ENCODE measurements at places on chromosomes 2 and 18.

- DNase-seq: peak; percentile 99
These were observed 79.7 kb upstream of the IGFBP5 start for GRCh38 chr2:216775043-216775453.

- DNase-seq: no peak
These were observed 48.0 kb upstream of the FAHD2A start for GRCh38 chr2:95354469-95354901.

DNA sequence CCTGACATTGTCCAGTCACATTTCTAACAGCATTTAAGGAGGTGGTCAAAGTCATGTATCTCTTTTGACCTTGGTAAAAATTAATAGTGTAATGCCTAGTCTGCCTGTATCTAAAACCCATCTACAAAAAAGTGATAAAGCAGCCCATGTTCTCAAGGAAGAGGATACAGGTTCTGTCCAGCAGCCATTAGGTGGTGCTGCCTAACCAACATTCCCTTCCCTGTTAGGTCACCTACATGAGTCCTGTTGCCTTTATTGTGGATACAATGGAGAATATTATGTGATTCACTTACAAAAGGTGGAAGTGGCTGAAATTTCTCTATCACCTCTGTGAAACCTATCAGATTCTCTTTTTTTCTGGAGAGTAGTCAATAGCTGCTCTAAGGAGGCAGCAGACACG is 52.5 kb downstream of the AQP4 start:
- no peak for DNase-seq

- no peak for DNase-seq
These were observed 268.3 kb downstream of the PLCL1 start for GRCh38 chr2:198072655-198073054.

- DNase-seq: no peak
These were observed 310.3 kb downstream of the NOL4 start for GRCh38 chr18:33914399-33914798.

- no peak for DNase-seq
These were observed 2.4 kb upstream of the MTA3 start for GRCh38 chr2:42566025-42566424.

- DNase-seq: no peak
These were observed 8.4 kb downstream of the CASP10 start for GRCh38 chr2:201191132-201191875.

- DNase-seq: no peak
These were observed 5.8 kb upstream of the ODC1 start for GRCh38 chr2:10453905-10454298.

- no peak for DNase-seq
These were observed 13.1 kb upstream of the VRK2 start for GRCh38 chr2:58033530-58033929.

- DNase-seq: peak; percentile 75
These were observed 39.3 kb upstream of the SERPINB2 start for GRCh38 chr18:63848159-63848558.

GRCh38 chr18:58201733-58202730 is 158.0 kb downstream of the NEDD4L start:
- DNase-seq: peak; percentile 34

DNA sequence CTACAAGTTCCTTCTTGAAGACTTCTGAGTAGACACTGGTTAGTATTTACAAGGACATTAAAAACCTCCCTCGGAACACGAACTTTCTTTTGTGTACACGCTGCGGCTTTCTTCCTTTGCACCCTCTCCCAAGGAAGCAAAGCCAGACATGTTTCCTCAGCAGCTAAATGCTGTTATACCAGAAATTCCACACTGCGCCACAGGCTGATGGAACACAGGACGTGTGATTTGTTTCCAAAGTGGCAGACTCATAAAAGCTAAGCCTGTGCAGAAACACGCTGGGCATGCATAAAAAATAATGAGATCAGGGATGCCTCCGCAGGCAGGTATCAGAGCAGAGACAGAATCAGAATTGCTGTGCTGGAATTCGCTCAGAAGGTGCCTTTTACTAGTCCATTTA is 73.0 kb upstream of the RGPD5 start:
- DNase-seq: no peak

- DNase-seq: no peak
These were observed 10.5 kb downstream of the AGXT start for GRCh38 chr2:240879105-240879504.

DNA sequence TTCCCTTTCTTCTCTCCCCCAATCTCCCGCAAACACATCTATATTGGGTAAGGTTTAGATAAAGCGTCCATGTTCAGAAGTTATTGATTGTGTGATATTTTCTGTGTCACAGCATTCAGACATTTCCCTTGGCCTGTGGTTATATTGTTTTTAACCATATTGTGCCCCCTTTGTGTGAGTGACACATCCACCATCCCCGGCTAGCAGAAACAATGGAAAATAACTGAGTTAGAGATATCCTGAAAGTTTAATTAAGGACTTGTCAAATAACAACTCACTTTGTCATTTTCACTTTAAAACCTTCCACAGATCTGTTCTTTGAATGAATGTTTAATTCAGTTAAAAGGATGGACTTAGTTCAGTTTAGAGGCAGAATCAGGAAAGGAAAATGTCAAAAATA is 151.0 kb downstream of the KCNJ3 start:
- DNase-seq: no peak

DNA sequence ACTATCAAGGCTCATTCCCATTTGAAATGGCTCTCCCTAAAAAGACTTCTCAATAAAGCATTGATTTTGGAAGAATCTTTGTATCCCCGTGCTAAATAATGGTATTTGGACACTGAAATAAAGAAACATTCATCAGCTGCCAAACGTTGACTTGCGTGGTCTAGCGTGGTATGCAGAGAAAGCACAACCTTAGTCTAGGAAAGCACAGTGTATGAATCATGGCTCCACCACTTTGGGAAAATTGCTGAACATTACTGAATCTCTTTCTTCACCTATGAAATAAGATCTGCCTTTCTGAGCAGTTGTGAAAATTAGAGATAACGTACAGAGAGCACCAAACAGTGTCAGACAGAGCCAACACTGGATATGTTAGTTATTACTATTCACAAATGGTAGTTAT is 353.9 kb downstream of the SS18 start:
- peak; percentile 29 for DNase-seq

GRCh38 chr2:238772635-238773297 is 75.1 kb upstream of the TWIST2 start:
- DNase-seq: no peak

DNA sequence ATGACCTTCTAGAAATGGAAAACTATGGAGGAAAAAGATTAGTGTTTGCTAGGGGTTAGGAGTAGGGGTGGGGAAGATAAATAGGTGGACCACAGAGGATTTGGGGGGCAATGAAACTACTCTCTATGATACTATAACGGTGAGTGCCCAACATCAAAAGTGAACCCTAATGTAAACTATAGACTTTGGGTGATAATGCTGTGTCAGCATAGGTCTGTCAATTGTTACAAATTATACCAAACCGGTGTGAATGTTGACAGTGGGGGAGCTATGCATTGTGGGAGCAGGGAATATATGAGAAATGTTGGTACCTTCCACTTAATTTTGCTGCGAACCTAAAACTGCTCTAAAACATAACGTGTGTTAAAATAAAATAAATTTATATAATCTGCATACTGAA is 180.3 kb downstream of the ALK start:
- no peak for DNase-seq

- no peak for DNase-seq
These were observed 52.7 kb downstream of the LBH start for GRCh38 chr2:30283931-30284565.

- peak; percentile 94 for DNase-seq
These were observed 2.4 kb downstream of the SMCHD1 start for GRCh38 chr18:2657788-2658458.

DNA sequence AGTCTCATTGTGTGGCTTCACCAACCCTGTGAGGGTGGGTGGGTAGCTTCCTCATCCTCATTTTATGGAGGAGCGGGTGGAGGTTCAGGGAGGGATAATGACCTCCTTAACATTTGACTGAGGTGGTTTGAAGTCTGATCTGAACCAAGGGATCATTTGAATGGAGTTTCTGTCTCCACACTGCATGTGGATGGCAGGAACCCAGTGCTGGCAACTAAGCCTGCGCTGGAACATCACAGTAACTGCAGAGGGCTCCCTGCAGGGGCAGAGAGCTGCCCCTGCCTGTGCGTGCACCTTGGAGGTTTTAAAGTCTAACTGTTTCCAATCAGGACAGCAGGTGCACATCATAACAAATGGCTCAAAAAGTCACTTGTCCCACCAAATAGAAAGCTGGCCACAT is 3.3 kb downstream of the AGAP1 start:
- DNase-seq: no peak

GRCh38 chr2:177506998-177507397 is 114.4 kb downstream of the AGPS start:
- no peak for DNase-seq

DNA sequence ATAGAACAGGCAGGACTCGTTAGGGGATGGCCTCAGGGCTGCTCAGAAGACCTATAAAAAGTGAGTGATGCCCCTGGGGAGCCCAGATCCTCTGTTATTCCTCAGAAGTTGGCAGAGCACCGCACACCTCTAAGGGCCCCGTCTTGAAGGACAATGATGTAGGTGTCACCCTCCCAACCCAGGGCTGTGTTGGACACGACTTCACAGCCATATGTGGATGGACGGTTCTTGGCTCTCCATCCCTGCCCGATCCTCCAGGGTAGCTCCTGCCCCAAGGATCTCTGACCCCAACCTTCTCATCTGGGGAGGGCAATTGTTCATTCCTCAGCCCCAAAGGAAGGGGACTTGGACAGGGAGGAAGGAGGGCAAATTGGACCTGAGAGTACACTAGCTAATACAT is 246.1 kb downstream of the DYSF start:
- no peak for DNase-seq

- DNase-seq: peak; percentile 55
These were observed 8.6 kb upstream of the SOCS6 start for GRCh38 chr18:70280007-70280925.

- DNase-seq: peak; percentile 84
These were observed 3.9 kb downstream of the WIPF1 start for GRCh38 chr2:174593574-174594203.

GRCh38 chr2:226664140-226664539 is 135.5 kb downstream of the IRS1 start:
- DNase-seq: no peak

GRCh38 chr2:196213252-196213980 is 42.0 kb upstream of the STK17B start:
- no peak for DNase-seq

GRCh38 chr2:55490554-55490953 is 29.0 kb upstream of the CFAP36 start:
- peak; percentile 82 for DNase-seq

- peak; percentile 87 for DNase-seq
These were observed 12.7 kb upstream of the CDH2 start for GRCh38 chr18:28189400-28190239.

DNA sequence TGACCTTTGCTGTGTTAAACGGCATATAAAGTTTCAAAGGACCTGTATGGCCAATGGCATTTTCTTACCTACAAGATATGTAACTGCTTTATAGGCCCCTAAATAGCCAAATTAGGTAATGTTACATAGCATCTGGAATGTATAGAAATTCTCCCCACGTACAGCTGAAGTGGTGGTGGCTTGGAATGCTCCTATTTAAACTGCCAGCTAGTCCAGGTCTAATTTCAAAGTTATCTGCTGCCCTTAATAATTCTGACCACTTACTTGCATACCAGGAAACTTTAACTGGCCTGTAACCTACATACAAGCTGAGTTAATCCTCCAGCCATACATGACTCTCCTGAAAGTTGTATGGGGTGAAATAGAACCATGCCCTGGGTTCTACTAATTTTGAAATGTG is 1.3 kb downstream of the KIAA2012 start:
- peak; percentile 12 for DNase-seq

DNA sequence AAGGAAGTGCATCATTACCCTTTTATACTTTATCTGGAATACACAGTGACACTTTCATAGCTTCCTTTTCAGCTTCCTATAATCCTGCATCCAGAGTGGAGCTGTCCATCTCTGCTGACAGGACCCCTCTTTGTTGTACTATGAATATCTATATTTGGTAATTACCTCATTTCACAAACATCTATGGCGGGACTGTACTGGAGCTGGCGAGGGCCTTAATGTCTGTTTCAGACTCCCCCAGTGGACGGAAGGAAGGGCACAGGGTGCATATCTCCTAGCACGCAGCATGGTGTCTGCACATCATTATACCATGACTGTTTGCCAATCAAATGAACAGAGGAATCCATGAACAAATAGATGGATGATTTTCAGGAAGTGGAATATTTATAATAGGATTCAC is 142.3 kb downstream of the SOX11 start:
- no peak for DNase-seq

DNA sequence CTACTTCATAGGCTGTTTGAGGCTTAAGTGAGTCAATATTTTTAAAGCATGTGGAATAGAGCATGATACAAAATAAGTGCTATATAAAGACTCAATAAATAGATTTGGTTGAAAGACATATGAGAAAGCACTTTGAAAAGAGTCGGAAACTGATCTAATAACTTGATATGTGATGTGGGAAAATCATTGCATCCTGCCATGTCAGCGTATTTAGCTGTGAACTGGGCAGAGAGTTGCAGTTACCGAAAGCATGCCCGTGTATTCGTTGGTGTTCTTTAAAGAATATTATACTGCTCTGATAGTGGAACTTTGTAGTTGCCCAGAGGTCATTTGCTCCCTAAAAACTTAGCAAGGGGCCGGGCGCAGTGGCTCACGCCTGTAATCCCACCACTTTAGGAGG is 37.8 kb upstream of the ZNF516 start:
- DNase-seq: no peak

- DNase-seq: no peak
These were observed 1060.8 kb upstream of the CRIM1 start for GRCh38 chr2:35294636-35295263.

- no peak for DNase-seq
These were observed 3.0 kb downstream of the PAX8 start for GRCh38 chr2:113275556-113276215.

DNA sequence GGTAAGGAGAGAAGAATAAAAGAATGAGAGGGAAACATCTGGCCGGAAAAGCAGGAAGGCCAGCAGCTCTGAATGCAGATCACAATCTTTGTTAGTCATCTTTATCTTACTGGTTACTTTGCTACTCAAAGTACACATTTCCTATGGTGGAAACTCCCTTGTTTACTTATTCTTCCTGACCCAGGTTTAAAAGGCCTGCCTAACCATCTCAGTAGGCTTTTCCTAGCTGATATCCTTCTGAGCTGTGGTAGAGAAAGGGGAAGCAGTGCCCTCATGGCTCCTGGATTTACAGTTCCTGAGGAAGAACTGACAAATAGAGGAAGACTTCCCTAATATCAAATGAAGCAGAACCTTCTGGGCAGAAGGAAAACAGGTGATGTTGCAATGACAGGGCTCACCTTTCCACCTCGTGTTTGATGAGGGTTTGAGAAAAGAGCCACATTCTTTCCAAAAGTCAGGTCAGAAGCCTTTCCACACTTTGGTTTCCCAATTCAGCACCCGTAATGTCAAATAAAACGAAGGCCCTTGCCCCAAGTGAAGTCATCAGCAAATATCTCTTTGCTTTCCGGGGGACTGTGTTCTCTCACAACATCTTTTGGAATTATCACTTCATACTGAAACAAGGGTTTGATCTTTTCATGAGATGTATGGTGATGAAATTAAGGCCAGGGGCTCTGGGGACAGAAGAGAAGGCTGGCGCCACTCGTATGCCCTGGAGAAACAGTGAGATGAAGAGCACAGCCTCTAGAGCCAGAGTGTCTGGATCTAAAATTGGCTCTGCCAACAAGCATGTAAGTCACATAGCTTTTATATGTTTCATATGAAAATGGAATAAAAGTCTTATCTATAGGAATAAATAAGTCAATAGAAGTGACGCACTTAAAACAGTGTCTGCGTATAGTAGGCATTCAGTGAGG is 26.7 kb upstream of the APOB start:
- DNase-seq: no peak

- DNase-seq: peak; percentile 28
These were observed 436.6 kb downstream of the LRATD1 start for GRCh38 chr2:15069149-15069548.

Measured in IMR-90 (cell line).